CD4-positive, alpha-beta T cell (primary cell): ENCODE measurements at places on chromosomes 11 and 22.

DNA sequence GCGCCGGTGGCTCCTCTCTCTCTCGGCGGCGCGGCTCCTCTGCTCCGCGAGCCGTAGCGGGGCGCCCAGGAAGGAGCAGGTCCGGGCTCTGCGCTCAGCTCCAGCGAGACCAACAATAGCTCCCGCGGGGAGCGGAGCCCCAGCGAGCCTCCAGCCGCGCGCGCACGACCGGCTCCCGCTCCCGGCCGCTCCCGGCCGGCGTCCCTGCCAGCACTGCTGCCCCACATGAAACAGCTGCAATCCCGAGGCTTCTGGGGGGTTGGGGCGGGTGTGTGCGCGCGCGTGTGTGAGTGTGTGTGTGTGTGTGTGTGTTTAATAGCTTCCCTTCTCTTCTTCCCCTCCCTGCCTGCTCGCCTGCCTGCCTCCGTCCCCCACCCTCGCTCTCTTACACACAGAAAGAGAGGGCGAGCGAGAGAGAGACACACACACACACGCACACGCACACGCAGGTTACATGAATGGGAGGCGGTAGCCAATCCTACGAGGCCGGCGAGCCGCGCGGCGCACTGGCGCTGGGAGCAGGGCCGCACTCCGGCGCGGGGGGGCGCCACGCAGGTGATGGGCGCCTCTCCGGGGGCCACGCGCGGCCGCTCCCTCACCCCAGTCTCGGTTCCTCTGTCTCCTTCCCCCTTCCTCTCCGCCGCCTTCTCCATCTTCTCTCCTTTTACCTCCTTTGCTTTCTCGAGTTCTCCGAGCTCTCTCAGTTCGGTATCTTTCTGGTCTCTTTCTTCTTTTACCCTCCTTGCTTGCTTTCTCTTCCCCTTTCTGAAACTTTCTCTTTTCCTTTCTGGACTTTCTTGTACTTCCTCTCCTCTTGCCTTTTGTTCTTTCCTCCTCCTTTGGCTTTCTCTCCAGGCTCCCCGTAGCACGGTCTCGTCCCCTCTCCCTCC, at the start of gene TENM4:
Gene TENM4, minus strand, starts transcription at position 460 of the 890 bp plus-strand sequence. CDS start 371,086 bp downstream, outside the sequence.
- no peak for DNase-seq

- peak; percentile 40 for DNase-seq
These were observed 1.2 kb downstream of the DDX17 start for GRCh38 chr22:38504731-38505540.

GRCh38 chr11:66230156-66230555, 38.3 kb upstream of the RAB1B start:
- DNase-seq: no peak

- DNase-seq: no peak
These were observed 76.3 kb upstream of the CNTN5 start for GRCh38 chr11:98944461-98944860.

DNA sequence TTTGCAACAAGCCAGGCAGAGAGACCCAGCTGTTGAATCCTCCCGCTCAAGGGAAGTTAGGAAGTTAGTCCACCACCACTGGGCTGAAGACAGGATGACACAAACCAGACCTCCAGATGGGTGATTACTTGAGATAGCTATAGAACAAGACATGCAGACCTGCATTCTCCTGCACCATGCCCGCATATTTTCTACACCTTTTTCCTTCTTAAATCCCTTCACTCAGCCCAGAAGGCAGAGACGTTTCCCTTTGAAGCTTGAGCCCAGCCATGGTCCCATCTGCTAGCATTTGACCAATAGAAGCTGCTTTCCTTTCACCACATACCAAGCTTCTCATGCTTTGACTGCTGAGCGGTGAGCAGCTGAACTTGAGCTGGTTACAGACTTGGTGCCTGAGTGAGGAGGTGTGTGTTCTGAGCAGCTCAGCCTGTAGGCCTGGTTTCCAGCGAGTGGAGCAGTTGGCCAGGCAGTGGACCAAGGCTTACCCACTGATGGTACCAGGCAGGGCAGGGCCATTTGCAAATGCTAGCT, 29.2 kb upstream of the CBX6 start:
- no peak for DNase-seq

- DNase-seq: no peak
These were observed 18.7 kb upstream of the LRP5 start for GRCh38 chr11:68293708-68294107.

- peak; percentile 94 for DNase-seq
These were observed at the start of gene LIPT2 for GRCh38 chr11:74492974-74493790. TSS of gene LIPT2 (minus strand) at chr11:74493724. CDS start at chr11:74493703, 21 bp downstream.

GRCh38 chr11:72303179-72303578, 59.2 kb upstream of the PHOX2A start:
- no peak for DNase-seq

- no peak for DNase-seq
These were observed 63.7 kb downstream of the RAB30 start for GRCh38 chr11:83007909-83008580.

DNA sequence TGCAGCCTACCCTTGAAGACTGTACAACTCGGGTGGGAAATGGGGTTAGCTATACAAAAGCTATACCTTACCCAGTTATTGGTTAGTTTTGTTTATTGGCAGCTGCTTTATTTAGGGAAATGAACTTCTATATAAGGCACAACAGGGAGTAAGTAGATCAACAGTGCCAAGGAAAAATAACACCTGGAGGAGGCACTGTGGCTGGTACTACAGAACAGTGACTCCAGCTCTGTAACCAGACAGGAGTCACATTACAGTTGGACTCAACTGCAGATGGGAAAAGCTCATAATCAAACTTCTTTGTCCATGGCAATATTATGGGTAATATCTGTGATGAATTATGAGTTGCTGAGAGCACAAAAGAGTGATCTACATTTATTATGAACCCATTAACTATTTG, 14.0 kb downstream of the P4HA3 start:
- DNase-seq: no peak

GRCh38 chr11:15484398-15484797, 369.7 kb downstream of the INSC start:
- no peak for DNase-seq

DNA sequence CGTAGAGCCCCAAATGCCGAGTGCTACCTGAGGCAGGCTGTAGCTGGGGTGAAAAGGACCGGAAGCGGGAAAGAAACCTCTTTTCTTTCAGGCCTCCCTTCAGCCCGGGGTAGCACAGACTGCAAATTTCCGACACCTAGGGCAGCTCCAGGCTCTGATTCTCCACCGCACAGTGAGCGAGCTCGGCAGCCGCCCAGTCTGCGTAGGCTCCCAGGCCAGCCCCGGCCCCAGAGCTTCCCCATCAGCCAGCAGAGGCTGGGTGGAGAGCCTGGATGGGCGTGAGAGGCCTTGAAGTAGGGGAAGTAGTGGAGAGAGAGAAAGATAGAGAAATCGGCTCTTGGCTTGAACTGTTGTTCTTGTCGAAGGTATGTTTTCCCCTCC, 9.3 kb upstream of the PAX6 start:
- DNase-seq: no peak

- no peak for DNase-seq
These were observed 12.0 kb downstream of the STX3 start for GRCh38 chr11:59767225-59767611.

DNA sequence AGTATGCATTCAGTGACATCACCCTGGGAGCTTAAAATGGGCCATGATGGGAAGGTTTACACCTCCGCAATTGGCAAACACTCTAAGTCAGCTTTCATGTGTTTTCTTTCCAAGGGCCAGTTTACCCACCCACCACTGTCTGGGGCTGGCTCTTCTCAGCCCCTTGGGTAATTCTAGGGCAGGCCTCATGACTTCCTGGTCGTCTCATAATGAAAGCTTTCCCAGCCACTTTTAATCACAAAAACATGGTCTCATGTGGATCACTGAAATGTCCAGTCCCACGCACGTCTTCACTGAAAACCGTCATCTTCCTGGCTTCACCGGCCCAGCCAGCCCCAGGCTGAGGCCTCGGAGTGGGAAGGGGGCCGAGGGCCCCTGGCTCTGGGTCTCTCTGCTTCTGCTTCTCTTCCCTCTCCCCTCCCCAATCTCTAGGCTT, 58.5 kb upstream of the ANO1 start:
- DNase-seq: no peak

DNA sequence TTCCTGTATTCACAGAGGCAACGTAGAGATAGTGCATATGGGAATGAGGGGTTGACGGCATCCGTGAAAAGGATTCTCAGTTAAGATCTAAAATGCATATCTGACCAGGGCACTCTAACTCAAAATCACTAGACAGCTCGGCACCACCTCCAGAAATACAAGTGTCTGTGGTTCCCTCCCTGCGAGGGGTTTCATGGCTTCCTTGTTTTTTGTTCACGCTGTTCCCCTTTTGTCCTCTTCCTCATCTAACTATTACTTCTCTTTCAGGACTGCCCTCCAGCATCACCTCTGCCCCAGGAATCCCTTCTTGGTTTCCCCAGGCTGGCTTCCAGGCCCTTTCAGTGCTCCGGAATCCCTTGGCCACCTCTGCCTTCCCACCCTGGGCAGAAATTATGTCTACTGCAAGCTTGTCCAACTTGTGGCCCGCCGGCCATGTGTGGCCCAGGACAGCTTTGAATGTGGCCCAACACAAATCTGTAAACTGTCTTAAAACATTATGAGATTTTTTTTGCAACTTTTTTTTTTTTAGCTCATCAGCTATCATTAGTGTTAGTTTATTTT, 159.9 kb downstream of the FBXO7 start:
- DNase-seq: no peak

- DNase-seq: no peak
These were observed 1.2 kb upstream of the CCDC86 start for GRCh38 chr11:60840470-60841430.

DNA sequence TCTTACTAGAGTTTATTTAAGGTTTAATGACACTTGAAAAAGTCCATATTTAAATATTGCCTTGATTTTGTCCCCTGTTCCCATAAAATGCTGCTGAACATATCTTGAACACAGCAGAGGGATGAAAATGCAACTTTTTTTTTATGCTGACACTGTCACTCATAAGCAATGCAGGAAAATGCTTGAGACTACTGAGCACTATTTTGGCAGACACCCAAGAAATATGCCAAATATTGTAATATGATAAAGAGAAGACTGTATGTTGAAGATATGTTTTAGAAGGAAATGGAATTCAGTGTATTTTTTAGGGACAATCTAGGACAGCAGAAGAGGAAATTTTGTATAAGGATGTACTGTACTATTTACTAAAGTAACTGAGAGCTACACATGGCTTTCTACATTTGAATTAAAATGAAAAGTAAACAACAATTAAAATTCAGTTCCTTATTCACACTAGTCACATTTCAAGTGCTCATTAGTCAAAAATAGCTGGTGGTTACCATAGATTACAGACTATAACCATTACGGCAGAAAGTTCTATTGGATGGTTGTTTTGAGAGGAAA, 58.6 kb downstream of the LRRC4C start:
- no peak for DNase-seq

GRCh38 chr11:131581046-131581445, 210.6 kb downstream of the NTM start:
- DNase-seq: no peak

GRCh38 chr11:69906453-69906907, 87.3 kb upstream of the FGF3 start:
- DNase-seq: no peak

- DNase-seq: no peak
These were observed 435.3 kb downstream of the NELL1 start for GRCh38 chr11:21104641-21105040.

DNA sequence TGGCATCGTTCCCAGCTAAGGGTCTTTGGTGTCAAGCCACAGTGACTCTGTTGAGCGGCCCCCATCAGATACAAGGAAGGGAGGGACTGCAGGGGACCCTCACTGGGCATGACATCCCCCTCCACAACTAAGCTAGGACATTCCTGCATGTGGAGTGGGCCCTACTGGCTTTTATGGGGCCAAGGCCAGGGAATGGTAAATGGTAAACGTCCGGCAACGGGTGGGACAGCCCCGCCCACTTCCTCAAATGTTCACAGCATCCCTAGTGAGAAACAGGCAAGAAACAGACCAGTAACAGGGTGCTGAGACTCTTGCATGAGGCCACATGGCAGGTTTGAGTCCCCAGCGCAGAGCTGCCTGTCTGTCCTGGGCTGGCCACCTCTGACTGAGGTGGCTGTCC, 4.4 kb downstream of the TMPRSS6 start:
- DNase-seq: no peak

DNA sequence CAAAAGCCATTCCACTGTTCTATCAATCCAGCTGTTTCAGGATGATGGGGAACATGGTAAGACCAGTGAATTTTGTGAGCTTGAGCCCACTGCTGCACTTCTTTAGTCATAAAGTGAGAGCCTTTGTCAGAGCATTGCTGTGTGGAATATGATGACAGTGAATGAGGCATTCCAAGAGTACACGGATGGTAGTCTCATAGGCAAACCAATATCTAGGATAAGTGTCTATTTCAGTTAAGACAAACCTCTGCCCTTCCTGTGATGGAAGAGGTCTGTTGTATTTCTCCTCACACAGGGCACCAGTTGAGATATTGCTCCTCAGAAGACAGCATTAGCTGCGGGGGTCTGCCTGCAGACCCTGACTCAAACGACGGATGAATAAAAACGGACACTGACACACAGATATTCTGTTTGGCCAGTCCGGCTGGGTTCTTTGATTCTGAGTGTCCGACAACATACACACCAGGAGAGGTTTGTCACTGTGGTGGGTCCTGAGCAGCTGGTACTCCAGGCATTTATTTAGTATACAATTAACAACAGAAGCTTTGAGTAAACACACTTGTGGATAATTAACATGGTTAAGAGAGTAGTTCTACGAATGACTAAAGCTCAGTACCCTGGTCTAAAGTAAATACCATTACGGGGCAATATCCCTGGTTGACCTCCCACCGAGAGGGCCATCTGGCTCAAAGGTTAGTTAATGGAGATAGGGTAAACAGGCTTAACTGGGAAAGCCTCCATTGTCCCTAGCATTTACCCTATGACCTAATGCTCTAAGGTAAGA, 121.7 kb downstream of the ZNF280B start:
- DNase-seq: no peak

GRCh38 chr11:19279451-19279850, 38.7 kb upstream of the E2F8 start:
- no peak for DNase-seq

DNA sequence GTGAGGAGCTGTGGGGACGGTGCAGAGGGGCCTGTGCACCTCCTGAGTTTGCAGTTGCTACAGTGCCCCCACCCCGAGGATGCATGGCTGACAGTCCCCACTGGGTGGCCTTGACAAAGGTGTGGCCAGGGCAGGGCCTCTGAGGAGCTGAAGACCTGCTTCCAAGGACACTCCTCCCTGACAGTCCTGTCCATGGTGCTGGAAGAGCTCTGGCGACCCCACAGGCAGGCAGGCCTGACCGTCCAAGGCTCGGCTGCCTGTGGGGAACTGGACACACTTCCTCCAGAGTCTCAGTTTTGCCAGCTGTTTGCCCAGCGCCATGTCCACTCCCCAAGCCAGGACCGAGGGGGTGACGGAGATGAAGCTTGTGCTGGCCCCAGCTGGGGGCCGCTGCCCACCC, 32.7 kb downstream of the BRSK2 start:
- DNase-seq: no peak

GRCh38 chr11:68990995-68991780, 10.4 kb upstream of the MRGPRD start:
- no peak for DNase-seq

DNA sequence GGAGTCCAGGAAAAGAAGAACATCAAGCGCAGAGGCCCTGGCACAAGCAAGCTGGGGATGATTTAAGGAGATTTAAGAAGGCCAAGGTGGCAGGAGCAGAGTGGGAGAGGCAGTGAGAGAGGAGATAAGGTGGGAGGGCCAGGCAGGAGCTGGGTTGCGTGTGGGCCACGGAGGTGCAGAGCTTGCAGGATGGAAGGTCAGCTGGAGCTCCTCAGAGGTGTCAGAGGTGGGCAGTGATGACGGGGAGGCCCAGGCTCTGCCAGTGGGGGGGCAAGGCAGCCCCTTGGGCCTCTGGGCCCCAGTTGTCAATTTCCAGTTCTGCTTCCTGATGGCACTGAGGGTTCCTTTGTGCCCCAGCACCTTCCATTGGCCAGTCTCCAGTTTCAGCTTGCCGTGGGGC, 6.5 kb downstream of the FRMD8 start:
- no peak for DNase-seq
